ENCODE measurements at places on chromosomes 3 and 15.

DNA sequence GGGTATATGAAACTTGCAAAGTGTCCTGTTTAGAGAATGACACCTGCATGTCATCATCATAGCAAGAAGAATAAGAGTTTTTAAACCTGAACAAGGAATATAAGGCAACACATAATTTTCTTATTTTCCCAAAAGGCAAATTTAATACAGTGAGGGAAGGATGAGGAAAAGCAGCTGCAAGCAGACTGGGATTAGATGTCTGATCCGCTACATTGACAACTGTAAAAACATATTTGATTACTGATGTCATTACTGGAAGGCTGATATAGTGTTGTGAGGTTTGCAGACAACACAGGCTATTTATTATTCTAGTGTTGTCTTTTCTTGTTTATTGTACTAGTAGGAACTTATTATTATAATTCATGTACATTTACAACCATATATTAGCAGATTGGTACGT, 528.7 kb downstream of the ZIC1 start:
- DNase-seq: no peak

- peak; percentile 15 for DNase-seq
Observed at GRCh38 chr15:38389924-38390542, 63.9 kb upstream of the FAM98B start.

- no peak for DNase-seq
Observed at GRCh38 chr15:101152914-101153313, 98.9 kb downstream of the CHSY1 start.

- DNase-seq: no peak
Observed at GRCh38 chr3:69674752-69675151, 64.5 kb upstream of the MITF start.

DNA sequence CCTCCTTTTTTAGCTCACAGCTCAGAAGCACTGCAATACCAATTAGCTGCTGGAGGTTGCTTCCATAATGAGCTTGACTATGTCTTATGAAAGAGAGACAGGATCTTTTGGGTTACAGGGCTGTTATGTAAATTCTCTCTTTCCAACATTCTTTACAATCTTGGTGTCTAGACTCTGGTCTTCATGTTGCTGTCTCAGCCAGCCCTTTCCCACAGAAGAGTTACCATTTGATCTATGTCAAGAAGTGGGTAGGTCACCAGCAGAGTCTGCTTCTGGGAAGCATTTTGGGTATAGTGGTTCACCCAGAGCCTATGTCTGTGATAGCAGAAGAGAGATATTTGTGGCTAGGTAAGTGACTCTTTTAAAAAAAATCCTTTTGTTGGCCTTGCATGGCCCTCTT, 234.5 kb downstream of the SATB1 start:
- DNase-seq: no peak

GRCh38 chr3:45917146-45917898, 25.9 kb upstream of the CXCR6 start:
- DNase-seq: no peak

DNA sequence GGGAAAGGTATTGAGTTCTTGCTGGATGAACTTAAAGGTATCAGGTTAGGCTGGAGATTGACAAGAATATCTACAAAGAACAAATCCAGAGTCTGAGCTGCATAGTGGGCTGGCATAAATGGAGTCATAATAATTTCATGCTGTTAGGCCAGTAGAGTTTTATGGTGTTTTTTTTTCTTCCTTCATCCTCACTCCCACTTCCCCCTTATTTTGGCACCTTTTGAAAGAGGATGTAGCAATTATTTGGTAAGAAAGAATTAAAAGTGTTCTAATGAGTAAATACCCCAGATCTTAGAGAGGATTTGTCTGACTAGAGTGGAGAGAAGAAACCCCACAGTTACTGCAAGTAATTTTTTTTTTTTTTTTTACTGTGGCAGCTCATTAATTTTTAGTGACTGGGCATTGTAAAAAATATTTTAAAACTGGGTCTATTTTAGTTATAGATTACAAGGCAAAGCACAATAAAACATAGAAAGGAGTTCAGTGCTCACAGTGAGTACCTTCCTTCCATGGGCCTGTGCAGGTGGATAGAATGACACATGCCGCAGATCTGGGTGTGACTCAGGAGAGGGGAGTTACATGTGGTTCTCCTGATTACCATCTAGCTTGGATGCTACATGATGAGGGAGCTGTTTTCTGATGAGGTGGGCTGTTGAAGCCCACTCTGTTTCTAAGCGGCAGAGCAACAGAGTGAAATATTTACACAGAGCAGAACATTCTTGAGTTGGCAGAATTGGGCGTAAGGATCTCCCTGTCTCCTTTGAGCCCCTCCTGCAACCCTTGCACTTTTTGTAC, 5.3 kb downstream of the EDEM1 start:
- no peak for DNase-seq

DNA sequence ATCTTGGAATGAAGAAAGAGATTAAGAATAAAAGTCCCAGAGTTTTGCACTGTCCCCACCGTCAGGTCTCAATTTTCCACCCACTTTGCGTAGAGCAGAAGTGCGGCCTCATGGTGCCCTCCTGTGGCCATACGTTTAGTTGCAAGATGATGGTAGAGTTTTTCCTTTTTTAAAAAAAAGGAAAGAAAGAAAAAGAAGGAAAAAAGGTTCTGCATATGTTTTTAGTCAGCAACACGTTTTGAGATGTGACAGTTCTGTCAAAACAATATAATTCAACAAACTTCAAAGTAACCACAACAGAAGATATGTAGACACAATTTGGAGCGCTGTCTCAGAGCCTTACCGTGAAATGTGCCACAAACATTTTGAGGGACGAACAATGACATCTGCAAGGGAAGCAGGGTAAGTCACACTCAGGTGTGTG, 24.6 kb downstream of the EBLN2 start:
- DNase-seq: no peak

DNA sequence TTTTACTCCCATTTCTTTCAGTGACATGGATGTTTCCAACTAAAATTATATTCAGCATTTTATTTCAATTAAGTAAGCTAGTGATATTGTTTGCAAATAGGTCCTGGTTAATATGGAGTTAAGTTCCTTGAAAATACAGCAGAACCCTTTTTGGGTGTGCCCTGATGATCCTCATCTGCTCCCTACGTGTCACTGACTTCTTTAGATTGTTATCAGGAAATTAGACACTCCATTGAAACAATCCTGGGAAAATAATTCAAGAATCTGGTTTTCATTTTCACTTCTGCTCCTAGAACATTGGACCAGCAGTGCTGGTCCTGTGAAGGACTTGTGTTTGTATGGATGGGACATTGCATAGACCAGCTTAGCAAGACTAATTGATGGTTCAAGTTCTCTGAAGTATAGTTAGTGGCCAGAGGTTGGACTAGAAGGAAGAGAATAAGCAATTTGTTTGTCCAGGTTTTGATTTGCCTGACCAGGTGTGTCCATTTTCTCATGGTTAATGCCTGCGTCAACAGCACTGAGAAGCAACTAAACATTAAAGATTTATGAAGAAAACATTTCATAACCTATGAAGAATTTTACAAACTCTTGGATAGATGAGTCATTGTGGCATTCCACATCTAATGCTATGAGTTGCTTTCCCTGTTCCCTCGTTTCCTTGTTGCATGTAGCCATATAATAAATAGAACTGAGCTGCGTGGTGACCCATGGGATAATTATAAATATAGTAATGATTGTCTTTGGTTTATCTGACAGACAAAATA, 95.8 kb downstream of the ZPLD1 start:
- no peak for DNase-seq

DNA sequence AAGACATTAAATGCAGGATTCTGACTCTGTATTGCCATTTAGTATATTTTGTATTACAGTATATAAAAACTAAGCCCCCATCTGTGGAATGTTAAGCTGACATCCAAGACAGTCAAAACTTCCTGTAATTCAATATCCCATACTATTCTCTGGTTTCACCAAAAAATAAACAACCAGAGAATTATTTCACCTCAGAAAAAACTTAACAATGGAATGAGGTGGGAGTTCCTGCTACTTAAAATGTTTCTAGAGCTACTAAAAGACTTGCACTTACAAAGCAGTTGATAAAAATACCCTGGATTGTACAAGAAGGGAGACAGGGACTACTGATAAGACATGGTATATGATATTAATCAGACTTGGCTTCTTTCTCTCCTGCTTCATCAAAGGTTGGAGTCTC, 8.3 kb downstream of the ARL13B start:
- DNase-seq: no peak

- peak; percentile 15 for DNase-seq
Observed at GRCh38 chr3:143885780-143886427, 37.6 kb upstream of the SLC9A9 start.

- no peak for DNase-seq
Observed at GRCh38 chr3:169534439-169534838, 129.1 kb downstream of the MECOM start.

DNA sequence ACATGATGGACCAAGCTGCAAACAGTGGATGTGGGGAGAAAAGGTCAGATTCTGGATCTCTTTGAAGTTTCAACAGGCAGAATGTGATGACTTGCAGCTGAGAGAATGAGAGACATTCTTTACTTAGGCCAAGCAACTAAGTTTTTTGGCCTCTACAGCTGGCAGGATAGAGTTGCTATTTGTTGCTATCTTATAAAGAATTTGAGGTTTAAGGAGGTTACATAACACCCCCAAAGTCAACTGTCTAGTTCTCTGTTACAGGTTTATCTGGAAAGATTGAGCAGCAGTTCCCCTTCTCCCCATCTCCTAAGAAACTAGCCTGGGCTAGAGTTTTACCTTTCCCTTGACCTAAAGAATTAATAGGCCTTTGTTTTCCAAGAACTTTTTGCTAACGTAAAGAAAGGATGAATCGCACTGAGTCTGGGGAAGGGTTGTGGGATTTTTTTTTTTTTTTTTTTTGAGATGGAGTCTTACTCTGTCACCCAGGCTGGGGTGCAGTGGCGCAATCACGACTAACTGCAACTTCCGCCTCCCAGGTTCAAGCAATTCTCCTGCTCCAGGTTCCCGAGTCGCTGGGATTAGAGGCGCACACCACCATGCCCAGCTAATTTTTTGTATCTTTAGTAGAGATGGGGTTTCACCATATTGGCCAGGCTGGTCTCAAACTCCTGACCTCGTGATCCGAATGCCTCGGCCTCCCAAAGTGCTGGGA, 26.6 kb upstream of the SLMAP start:
- DNase-seq: no peak

DNA sequence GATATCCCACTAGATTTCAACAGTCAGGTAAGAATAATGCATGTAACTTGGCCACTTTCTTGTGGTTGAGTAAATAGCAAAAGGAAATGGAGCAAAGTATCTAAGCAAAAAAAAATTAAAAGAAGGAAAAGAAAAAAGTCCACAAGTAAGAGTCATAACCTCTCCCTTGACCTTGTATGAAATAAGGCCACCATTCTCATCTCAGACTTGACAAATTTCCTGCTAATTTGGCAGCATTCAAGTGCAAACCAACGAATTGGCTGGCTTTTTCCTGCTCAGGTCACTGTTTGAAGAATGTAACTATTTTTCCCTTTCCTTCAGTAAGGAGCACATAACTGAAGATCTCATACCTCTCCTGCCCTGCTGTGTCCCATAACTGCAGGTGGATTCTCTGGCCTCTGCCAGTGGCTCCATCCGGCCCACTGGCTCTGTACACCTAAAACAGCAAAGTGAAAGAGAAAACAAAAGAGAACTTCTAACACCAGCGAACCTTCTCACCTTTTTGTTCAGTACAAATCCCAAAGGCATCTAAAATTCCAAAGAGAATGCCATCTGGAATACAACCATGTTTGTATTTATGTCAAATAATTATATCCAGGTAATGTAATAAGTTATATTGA, 33.4 kb upstream of the RSL24D1 start:
- DNase-seq: no peak

GRCh38 chr3:42189001-42189460, 77.0 kb downstream of the CCK start:
- DNase-seq: no peak

GRCh38 chr15:85711580-85712192, 83.0 kb downstream of the KLHL25 start:
- DNase-seq: no peak

DNA sequence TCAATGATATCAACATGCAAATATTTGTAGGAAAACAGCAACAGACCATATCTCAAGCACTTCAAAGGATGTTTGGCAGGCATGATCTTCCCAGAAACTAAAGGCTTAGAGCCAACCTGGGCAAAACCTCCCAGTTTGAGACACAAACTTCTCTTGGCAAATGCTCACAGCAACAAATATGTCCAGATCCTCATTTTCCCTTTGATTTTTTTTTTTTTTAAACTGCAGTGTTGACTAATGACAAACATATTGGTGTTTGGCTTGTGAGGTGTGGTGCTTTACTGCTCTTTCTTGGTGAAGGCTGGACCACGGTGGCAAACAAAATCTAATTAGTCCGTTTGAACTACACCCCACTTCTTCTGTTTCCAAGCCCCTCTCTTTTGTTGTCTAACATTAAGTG, 87.2 kb downstream of the EBLN2 start:
- DNase-seq: no peak

DNA sequence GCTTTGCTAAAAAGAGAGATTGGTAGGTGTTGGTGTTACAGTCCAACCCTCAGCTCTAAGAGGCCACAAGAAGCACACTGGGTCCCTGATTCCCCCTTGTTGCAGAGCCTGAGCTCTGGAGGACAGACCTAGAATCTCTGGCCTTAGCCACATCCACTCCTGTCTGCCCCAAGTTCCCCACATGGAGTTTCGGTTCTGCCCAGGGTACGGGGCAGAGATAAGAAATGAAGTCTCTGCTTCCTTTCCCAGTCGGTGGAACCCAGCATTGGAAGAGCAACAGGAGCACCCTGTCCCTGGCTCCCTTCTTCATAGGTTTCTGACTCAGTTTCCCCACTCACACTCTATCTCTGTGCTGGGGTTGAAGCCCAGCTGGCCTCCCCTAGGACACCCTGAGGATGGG, 13.2 kb downstream of the PRR23E start:
- DNase-seq: no peak

DNA sequence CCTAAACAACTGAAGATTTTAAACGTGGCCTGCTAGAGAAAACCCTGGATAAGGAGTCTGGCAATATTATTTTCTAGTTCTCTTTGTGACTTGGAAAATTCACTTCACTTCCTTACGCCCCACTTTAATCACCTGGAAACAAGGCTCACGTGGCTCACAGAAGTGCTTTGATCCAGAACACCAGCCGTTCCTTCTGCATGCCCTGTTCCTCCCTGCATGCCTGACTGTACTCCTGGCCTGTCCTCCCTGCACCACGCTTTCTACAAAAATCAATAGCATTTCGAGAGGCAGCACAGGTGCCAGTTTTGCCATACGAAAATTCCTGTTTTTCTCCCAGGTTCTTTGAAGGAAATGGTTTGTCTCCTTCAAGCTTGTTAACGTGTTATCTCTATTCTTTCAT, 474.2 kb upstream of the RGMA start:
- DNase-seq: no peak

DNA sequence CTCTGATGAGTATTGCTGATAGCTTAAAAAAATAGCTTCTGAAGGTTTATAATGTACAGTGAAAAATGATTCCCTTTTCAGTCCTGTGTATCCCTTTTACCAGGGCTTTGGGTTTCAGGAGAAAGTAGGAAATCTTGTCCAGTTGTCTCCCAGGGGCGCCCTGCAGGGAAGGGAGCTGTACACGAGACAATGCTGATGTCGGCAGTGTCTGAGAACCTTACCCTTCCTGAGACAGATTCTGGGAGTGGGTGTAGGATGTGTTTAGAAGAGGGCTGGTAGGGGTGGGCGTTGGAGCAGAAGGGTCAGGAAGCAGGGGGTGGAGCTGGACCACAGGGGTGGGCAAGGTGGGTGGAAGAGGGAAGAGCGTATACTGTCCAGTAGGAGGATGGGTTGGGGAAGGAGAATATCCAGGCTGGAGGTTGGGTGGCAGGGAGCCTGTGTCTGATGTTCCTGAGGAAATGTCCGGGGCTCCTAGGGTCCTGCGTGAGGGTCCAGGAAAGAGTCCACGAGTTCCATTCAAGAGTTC, 5.6 kb downstream of the THPO start:
- DNase-seq: no peak

Data from GM12878 (cell line).